NCI-H1694 (cell line): ENCODE measurements at places on chromosomes 12 and 14.

DNA sequence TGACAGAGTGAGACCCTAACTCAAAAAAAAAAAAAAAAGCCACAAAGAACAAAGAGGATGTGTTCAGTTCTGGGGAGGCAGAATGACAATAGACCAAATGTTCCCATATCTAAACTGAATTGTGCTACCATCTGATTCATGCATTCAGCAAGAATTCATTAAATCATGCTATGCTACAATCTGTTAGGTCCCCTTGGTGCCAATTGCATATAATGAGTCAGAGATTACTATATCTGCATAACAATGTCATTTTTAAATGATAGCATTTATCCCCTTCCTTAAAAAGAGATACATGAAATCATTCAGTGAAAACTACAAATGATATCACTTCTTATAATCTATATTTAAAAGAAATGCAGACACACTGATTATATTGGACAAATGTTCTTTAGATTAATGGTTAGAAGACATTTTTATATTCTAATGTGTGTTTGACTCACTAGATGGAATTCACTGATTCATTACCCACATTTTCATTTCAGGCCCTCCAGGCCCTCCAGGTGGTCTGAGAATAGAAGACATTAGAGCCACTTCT lies 207.6 kb upstream of the PDZRN4 start:
- DNase-seq: no peak

- no peak for DNase-seq
Observed at GRCh38 chr12:94207849-94208621, 59.7 kb downstream of the PLXNC1 start.

- DNase-seq: no peak
Observed at GRCh38 chr14:36657399-36658122, 4.1 kb upstream of the PAX9 start.

- no peak for DNase-seq
Observed at GRCh38 chr14:68607081-68607866, 185.6 kb downstream of the ZFP36L1 start.

DNA sequence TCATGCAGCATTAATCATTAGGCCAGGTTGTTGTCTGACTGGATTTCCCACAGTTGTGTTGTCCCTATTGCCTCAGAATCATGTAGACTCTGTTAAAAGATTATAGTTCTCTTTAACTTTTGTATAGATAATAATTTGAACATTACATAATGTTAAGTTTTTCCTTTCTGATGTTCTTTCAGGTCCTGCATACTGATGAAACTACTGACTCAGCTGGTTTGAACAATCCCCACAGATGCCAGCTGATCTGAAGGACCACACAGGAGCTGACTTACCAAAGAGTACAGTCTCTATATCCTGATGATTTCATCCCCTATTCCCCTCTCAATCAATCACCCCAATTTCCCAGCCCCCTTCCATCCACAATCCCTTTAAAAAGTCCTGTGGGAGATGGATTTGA lies 341.2 kb upstream of the MGAT4C start:
- no peak for DNase-seq

- no peak for DNase-seq
Observed at GRCh38 chr14:73773441-73774240, 59.5 kb upstream of the PNMA1 start.

- no peak for DNase-seq
Observed at GRCh38 chr12:56721721-56722120, 3.4 kb downstream of the NACA start.

GRCh38 chr12:106582641-106583230 lies at the start of gene RFX4:
Gene RFX4, plus strand, starts transcription at chr12:106583004. Its CDS starts 317 bp downstream, at chr12:106583321.
- DNase-seq: no peak

DNA sequence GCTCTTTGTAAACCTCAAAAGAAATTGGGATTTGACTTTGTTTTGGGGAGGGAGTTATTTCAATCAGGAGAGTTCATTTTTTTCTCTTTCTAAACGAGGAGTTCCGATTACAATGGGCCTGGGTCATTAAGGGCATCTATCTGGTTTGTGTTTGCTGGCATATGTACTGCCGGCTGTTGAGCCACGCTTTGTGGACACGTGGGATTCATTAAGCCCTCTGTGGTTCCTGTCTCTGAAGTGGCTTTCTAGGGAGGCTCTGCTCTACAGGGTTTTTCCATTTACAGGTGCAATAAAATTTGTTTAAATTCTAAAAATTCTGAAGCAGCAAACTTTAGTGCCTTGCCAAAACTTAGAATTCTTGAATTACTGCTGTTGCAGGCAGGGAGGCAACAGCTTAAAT lies 57.9 kb downstream of the GNS start:
- no peak for DNase-seq

- no peak for DNase-seq
Observed at GRCh38 chr12:52351196-52352059, 15.9 kb downstream of the KRT85 start.
